NCI-H2029 treated with DMSO at 0.1 percent for 48 hours (cell line): ENCODE measurements at places on chromosomes 5 and 9.

DNA sequence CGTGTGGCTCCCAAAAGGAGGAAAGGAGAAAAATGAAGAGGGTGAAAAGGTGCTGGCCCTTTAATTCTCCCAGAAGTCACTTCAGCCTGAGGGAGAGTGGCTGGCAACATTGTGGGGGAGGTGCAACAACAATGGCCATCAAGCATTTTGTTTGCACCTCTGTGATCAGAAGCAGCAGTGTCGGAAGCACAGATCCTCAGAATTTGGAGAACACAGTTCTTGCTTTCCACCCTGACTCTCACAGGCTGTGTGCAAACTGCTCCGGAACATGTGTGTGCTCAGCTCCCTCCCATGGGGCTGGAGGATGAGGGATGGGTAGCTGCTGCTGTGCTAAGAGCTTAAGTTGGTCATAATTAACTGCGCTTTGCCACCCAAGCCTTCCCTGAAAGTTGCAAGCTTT is 127.1 kb downstream of the DPYSL3 start:
- DNase-seq, result no peak

GRCh38 chr9:18826248-18826647 is 206.8 kb downstream of the SAXO1 start:
- peak; percentile 56 for DNase-seq

DNA sequence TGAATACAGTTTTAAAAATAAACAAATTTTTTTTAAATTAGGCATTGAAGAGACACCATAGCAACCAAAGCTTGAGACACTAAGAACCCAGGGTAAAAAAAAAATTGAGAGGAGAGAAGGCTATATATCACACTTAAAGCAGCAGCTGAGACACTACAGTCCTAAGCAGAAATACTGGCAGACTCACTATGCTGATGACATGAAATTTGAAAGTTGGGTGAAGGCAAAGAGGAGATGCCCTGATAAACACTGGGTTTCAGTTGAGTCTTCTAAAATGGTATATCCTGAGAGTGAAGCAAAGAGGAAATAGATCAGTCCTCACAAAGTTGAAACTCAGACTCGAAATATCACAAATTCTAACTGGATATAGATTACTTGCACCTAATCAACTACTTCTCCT is 419.9 kb upstream of the CDH9 start:
- DNase-seq, result no peak

- no peak for DNase-seq
Observed at GRCh38 chr5:128637031-128637430, 99.0 kb upstream of the FBN2 start.

- no peak for DNase-seq
Observed at GRCh38 chr5:132024117-132024435, 12.6 kb upstream of the ACSL6 start.

- no peak for DNase-seq
Observed at GRCh38 chr5:55063220-55063863, 39.1 kb upstream of the GZMA start.

DNA sequence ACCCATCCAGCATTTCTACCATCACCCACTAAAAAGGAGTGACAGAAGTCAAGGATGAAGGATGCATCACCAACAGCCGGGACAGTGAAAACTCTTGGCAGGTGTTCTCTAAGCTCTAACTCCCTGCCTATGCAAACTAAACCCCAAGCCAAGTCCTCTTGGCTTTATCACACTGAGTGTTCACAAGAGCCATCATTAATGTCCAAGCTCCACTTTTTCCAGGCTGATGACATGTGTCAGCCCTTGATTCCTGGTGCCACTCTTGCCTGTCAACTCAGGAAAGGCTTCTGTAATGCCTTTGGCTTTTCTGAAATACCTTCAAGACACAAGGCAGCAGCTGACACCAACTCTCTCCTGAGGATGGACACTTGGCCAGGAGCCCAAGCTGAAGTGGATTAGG is 86.9 kb downstream of the NR6A1 start:
- peak; percentile 20 for DNase-seq

DNA sequence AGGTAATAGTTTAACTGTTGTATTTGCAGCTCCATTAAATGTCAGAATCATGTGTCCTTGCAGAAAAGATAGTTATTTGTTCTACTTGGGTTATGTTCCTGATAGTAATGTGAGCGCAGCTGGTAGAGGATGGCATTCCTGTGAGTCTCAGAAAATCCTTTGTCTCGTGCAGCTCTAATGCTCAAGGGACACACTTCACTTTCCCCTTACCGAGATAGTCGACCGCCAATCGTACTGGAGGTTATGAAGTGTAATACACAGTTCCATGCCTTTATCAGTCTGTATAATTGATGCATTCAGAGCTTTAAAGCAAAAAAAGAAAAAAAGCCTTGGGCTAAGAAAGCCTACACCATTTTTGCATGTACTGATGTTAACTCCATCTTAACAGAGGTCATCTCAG is 60.2 kb upstream of the SRP19 start:
- no peak for DNase-seq

DNA sequence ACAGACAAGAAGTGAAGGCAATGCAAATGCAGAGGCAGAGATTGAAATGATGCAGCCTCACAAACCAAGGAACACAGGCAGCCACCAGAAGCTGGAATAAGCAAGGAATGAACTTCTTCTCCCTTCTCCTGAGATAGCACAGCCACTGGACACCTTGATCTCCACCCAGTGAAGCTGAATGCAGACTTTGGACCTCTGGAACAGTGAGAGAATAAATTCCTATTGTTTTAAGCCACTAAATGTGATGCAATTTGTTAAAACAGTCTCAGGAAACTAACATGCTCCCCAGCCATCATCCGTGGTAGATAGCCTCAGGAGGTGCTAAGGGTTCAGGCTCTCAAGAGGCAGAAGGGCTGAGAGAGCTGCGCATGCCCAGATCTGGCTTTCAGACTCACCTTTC is 512.2 kb upstream of the ZNF608 start:
- no peak for DNase-seq

DNA sequence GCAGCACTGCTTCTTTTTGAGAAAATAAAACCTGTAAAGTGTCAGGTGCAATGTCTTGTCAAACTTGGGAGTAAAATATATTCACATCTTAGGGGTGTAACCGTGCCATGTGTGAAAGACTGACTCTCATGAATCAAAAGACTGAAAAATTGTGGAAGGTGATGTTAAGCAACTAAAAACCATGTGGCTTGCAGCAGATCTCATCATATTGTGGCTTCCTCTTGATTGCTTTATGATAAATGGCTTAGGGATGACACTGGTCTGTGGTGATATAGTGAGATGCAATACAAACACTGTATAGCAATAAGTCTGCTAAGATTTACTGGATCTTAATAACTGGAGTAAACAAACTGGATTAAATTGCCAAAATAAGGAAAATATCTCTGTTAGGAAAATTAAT is 321.6 kb downstream of the EDIL3 start:
- no peak for DNase-seq

- no peak for DNase-seq
Observed at GRCh38 chr5:1519631-1520210, 4.0 kb downstream of the LPCAT1 start.

- DNase-seq, result no peak
Observed at GRCh38 chr5:74413403-74414048, 227.0 kb downstream of the ENC1 start.

DNA sequence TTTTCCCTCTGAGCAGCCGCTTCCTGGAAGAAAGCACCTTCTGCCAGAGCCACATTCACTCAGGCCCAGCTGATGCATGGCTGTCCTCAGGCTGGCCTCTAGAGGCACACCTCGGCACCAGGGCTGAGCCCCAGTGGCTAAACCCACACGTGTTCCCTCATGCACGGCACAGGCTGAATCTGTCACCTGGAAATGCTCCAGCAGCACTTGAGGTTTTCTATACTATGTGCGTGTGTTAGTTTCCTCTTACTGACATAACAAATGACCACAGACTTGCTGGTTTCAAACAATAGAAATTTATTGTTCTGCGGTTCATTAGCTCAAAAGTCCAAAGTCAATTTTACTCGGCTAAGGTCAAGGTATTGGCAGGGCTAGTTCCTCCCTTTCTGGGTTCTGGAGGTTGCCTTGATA is 141.4 kb downstream of the LRRC70 start:
- peak; percentile 30 for DNase-seq

- DNase-seq, result no peak
Observed at GRCh38 chr5:113039934-113040285, 63.3 kb downstream of the DCP2 start.

DNA sequence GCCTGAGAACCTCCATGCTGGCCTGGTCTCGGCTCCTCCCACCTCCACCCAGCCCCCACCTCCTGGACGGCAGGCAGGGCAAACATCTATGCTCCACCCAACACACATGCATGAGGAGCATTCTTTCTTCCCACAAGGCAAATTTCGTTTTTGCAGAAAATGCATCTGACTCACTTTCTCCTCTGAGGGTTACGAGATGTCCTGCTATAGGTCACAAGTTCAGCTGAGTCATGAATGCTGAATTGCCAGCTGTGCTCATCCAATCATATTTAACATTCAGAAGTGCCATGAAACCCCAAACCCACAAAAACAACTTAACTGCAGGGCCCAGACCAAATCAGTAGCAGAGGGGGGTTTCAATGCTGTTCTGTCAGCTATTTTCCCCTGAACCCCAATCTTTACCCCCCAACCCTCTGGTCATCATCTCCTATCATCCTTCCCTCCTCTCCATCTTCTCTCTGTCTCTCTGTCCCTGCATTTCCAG is 39.0 kb upstream of the OSMR start:
- no peak for DNase-seq

DNA sequence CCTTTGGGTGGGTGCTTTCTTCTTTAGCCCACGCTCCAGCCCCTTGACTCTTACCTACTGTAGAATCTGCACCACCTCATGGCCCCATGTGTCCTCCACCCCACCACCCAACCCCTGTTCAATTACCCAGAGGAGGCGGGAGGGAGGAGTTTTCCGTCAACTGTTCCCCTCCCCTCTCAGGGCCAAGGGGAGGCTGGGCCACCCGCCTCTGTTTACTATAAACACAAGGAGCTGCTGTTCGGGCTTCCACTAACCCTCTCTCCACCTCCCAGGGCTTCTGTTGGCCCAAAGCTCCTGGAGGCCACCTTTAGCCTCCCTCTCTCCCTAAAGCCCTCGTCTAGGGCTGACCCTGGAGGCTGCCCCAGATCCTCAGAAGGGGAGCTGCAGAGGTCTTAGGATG is 59.2 kb downstream of the FOXI1 start:
- DNase-seq, result no peak
